CD4-positive, alpha-beta memory T cell (primary cell): ENCODE measurements at places on chromosomes 3 and 15.

DNA sequence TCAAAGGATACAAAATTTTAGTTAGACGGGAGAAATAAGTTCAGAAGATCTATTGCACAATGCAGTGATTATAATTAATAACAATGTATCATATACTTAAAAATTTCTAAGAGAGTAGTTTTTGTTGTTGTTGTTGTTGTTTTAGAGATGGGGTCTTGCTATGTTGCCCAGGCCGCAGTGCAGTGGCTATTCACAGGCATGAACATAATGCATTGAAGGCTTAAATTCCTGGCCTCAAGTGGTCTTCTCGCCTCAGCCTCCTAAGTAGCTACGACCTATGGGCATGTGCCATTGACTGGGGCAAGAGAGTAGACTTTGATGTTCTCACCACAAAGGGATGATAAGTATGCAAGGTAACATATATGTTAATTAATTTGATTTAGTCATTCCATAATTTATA, 7.5 kb downstream of the STRIT1 start:
- no peak for DNase-seq

GRCh38 chr3:27079427-27080257, 289.5 kb downstream of the NEK10 start:
- DNase-seq: no peak

DNA sequence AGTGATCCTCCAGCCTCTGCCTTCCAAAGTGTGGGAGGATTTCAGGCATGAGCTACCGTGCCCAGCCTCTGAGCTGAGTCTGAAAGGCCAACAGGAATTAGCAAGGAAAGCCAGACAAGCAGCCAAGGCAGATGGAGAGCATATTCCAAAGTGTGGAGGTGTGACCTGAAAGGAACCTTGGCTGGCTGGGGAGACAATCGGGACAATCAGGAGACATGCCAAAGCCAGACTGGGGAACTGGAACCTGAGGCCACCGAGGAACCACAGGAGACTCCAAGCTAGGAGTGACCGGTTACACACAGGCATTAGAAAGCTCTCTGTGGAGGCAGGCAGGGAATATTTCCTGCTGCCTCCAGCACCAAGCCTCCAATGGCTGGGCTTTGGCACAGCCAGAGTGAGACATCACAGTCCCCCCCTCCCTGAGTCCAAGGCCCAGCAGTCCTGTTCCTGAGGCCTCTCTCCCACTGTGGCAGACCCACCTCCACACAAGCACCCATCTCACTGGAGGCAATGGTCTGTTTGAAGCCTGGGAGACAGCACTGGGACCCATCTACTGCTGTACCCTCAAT, 4.5 kb upstream of the C15orf39 start:
- no peak for DNase-seq

- no peak for DNase-seq
Observed at GRCh38 chr3:127525373-127525772, 65.2 kb downstream of the TPRA1 start.

DNA sequence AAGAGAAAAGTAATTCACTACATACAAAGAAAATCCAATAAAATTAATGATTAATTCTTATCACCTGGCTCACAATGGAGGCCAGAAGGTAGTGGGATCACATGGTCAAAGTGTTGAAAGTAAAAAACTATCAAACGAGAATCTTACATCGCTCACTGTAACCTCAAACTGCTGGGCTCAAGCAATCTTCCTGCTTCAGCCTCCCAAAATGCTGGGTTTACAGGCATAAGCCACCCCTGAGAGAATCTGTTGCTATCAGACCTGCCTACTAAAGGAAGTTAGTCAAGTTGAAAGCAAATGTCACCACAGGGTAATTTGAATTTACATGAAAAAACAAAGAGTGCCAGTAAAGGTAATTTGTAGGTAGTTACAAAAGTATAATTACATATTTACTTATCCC, 103.3 kb downstream of the PCCB start:
- no peak for DNase-seq

- DNase-seq: no peak
Observed at GRCh38 chr3:186081678-186082077, 27.2 kb downstream of the ETV5 start.

DNA sequence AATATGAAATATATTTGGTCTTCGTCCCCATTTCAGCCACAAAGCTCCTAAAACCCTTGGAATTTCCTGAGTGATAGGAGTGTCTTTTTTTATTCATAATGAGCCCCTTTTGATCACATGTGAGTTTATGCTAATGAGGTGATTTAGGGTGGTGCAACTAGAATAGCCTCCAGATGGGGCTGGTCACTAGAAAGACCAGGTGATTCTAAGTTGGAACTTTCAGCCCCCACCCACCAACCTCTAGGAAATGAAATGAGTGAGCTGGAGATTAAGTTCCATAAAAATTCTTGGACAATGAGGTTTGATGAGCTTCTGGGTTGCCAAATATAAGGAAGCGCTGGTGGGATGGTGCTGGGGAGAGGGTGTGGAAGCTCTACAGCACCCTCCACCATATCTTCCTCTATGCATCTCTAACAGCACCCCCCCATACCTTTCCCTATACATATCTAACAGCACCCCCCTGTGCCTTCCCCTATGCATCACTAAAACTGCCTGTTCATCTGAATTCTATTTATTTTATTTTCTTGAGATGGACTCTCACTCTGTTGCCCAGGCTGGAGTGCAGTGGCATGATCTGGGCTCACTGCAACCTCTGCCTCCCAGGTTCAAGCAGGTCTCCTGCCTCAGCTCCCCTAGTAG, 2.1 kb upstream of the SMCO1 start:
- DNase-seq: no peak

DNA sequence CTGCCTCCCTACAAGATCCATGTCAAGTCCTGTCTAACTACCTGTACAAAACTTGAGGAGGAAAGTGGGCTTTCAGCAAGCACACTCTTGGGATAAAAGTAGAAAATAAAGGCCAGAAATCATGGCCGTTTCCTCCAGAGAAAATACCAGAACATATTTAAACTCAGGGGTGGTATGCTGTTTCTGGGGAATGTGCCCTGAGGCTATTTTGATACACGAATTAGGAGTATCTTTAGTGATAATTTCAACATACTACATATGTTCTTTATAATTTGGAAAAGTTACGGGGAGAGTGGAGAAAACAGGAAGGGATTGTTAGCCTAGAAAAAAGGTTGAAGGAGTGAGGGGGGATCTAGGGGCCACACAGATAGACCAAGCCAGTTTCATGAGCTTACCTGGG, 18.7 kb upstream of the PDCD6IP start:
- no peak for DNase-seq

- DNase-seq: no peak
Observed at GRCh38 chr3:38722781-38723568, 73.5 kb upstream of the SCN5A start.

DNA sequence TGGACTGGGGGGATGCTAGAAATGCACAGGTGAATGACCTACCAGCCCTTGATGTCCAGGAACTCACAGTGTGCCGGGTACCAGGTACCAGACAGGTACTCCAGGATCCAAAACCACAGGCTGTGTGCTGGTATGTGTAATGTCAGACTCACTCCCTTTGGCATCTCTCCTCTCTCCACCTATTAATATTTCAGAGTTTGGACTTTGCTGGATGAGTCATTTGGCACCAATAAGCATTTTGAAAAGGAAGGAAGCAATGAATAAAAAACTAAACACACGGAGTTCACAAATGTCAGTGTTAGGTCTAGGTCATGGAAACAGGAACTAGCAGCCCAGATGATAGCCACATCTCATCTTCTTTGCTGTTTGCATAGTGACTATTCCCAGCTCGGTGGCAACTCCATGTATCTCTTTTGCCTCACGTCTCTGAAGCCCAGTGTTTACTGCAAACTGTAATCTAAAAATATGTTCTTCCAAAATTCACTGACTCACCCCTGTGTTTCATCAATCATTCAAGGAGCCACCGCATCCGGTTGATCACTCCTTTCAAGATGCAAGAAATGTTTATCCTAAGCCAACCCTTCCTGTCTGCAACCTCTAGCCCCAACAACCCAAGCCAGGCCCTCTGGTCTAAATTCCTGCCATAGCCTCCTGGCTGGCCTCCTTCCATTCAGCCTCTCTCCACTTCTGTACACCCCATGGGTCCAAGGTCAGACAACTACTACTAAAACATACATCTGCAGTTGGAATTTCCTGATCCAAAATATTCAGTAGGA, 8.4 kb downstream of the ITGB5 start:
- DNase-seq: no peak

- DNase-seq: no peak
Observed at GRCh38 chr3:191141728-191142127, 57.3 kb upstream of the OSTN start.

DNA sequence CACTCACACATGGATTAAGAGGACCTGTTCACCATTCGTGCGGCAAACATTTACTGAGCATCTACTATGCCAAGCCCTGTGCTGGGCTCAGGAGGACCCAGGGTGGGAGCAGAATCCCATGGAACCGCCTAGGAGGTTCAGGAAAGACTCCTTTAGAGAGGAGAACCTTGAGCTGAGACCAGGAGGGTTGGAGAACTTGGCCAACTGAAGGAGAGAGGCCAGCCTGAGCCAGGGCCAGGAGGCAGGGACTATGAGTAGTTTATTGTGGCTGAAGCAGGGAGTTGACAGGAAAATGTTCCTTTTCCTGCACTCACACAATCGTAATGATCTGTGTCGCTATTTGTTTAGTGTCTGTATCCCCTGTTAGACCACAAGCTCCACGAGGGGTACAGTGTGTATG, 71.3 kb downstream of the SLC30A4 start:
- no peak for DNase-seq

- DNase-seq: no peak
Observed at GRCh38 chr3:29141197-29141917, 139.5 kb upstream of the RBMS3 start.

DNA sequence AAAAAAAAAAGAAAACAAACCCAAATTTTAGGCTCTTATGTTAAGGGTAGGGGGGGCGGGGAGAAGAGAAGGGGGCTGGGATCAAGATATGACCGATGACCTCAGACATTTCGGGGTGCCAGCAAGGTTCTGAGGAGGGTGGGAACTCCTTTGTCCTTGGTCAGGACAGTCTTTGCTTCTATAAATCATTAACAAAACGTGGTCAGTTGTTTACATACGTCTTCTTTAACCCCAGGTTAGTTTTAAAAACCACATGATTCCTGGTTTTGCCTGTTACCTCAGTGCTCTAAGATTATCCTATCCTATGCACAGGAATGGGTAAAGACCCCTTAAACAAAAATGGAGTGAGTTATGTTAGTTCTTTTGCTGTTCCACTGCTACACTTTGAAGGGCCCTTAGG, 285.5 kb downstream of the GABRG3 start:
- DNase-seq: no peak

DNA sequence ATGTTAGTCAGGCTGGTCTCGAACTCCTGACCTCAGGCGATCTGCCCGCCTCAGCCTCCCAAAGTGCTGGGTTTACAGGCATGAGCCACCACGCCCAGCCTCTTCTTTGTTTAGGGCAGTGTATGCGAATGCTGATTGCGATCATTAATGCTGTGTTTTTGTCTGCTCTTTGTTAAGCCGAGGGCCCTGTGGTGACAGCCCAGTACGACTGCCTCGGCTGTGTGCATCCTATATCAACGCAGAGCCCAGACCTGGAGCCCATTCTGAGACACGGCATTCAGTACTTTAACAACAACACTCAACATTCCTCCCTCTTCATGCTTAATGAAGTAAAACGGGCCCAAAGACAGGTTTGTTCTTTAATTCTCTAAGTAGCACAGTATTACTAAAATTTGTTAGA, 7.8 kb downstream of the KNG1 start:
- DNase-seq: no peak
